ENCODE measurements at places on chromosomes 12 and 14.

- peak; percentile 39 for DNase-seq
Measured at GRCh38 chr14:38210587-38211216, 3.0 kb downstream of the SSTR1 start.

- DNase-seq = no peak
Measured at GRCh38 chr12:30357766-30358490, 337.7 kb downstream of the IPO8 start.

DNA sequence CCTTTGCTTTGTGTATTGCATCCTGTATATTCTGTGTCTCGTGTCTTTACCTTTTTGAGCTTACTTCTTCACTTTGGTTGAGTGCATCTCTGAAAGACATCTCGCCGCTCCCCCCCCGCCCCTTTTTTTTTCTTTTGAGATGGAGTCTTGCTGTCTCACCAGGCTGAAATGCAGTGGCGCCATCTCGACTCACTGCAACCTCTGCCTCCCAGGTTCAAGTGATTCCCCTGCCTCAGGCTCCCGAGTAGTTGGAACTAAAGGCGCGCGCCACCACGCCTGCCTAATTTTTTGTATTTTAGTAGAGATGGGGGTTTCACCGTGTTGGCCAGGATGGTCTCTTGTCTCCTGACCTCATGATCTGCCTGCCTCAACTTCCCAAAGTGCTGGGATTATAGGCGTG is 49.9 kb downstream of the DIP2B start:
- no peak for DNase-seq

DNA sequence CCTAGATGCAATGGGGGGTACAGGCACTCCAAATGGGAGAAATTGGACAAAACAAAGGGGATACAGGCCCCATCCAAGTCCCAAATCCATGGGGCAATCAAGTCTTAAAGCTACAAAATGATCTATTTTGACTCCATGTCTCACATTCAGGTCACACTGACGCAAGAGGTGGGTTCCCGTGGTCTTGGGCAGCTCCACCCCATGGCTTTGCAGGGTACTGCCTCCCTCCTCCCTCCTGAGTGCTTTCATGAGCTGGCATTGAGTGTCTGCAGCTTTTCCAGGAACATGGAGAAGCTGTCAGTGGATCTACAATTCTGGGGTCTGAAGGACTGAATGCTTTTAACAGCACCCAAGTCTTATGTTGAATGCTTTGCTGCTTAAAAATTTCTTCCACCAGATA is 274.5 kb upstream of the LRIG3 start:
- peak; percentile 12 for DNase-seq

DNA sequence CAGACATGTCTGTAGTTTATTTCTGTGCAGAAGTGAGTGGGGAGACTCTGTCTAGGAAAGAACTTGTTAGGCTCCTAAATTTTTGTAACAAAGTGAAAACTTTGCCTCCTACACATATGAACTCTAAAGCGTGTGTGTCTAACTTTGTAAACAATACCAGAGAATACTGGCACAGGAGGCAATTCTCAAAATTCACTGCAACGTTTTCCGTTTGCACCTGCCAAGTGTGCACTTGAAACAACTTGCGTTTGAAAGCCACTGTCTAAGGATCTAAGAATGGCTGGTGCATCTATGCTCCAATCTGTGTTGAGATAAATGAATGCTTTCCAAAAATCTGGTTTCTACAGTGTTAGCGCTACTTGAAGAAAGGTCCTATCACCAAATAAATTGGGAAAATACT is 15.3 kb downstream of the GRIP1 start:
- no peak for DNase-seq

DNA sequence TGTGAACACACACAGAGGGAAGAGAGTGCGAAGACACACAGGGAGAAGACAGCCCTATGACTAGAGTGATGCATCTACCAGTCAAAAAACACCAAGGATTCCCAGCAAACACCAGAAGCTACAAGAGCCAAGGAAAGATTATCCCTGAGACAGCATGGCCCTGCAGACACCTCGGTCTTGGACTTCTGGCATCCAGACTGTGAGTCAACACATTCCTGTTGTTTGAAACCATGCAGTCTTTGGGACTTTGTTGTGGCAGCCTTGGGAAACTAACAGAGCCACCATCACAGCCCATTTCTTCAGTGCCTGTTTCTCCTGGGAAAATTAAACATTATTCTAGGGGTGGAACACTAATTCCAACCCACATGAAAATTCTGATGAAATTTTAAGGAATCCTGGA is 220.6 kb downstream of the GXYLT1 start:
- DNase-seq = no peak

DNA sequence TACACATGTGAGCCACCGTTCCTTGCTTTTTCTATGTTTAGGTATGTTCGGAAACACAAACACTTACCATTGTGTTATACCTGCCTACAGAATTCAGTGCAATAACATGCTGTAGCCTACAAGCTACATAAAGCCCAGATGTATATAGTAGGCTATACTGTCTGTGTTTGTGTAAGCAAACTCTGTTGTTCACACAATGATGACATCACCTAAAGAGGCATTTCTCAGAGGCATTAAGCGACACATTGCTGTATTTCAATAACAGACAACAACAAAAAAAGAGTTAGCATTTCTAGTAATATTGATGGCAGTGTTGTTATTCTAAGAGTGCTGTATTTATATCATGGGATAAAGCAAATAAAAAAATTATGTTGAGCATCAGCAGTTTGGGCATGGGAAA is 70.2 kb downstream of the MED13L start:
- DNase-seq = no peak

GRCh38 chr14:91342206-91342760 is 75.3 kb downstream of the CCDC88C start:
- DNase-seq = no peak

- DNase-seq = no peak
Measured at GRCh38 chr12:105321125-105321524, 9.4 kb upstream of the C12orf75 start.

- DNase-seq = peak; percentile 67
Measured at GRCh38 chr12:45124485-45125155, 73.7 kb upstream of the DBX2 start.

GRCh38 chr14:79749065-79749464 is 462.2 kb downstream of the DIO2 start:
- no peak for DNase-seq

- DNase-seq = no peak
Measured at GRCh38 chr12:125455556-125455955, 390.3 kb downstream of the AACS start.

DNA sequence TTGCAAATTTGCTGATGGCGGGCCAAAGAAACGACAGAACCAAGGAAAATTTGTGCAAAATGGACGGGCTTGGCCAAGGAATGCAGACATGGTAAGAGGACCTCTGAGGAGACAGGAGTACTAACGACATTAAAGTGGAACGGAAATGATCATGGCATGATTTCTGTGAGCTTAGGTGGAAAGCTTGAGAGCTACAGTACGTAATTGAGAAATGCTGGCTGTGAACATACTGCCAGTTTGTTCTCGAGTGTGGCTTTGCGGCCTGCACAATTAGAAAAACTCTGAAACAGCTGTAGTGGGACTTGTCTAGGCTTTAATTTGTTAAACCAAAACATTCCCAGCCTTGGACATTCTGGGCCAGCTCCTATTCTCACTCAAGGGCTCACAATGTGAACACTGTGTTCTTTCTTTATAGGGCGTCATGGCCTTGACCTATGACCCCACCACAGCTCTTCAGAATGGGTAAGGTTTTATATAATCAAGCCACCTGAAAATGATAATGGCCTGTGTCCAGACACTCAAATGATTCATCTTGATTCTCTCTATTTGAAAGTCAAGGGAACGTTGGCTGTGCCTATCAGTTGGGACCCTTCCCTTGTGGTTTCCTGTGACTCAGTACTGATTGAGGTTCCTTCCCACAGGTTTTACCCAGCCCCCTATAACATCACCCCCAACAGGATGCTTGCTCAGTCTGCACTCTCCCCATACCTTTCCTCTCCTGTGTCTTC is 48.5 kb downstream of the BAZ2A start:
- DNase-seq = no peak

- DNase-seq = peak; percentile 18
Measured at GRCh38 chr12:131687346-131688125, 23.4 kb upstream of the SFSWAP start.

DNA sequence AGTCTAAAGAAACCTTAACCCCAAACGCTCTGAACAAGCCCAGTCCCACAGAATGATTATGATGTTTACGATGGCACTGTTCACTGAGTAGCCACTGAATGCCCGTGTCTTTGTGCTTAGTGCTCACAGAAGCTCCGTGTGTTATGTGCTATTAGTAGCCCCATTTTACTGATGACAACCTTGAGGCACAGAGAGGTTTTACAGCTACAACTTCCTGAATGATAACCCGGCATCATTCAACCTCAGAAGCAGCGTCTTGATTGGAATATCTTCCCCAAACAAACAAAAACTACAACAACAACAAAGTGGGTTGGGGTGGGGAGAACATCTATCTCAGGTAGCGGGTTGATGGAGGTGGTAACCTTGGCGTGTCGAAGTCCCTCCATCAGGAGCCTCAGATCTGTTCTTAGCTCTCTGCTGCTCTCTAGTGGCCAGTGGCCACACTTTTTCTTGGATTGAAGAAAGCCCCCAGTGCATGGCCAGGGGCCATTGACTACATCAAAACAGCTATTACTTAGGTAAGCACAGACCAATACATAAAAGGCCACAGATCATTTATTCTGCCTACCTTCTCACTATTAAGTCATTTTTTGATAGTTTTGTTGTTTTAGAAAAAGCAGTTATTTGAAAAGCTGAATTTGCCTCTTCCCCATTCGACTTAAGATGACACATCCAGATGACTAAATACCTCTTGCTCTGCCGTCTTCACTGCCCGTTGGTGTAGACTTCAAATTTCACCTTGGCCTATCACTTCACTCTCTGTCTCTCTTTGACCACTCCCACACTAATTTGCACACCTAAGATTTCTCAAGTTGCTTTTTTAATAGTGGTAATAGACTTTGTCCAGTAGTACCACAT is 376.9 kb downstream of the GALC start:
- peak; percentile 84 for DNase-seq

DNA sequence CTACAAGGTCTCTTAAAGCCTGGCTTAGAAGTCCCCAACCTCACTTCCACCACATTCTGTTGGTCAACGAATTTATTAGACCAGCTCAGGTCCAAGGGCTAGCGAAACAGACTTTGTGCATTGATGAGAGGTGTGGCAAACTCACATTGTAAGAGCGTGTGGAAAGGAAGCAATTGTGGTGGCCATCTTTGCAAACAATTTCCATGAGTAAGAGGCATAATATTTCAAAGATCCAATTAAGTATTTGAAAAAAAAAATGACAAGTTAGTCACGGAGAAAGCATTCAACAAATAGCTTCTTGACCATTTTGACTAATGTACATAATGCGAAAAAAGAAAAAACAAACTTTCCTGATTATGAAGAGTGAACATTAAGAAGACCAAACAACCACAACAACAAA is 7.4 kb downstream of the NR1H4 start:
- DNase-seq = no peak

DNA sequence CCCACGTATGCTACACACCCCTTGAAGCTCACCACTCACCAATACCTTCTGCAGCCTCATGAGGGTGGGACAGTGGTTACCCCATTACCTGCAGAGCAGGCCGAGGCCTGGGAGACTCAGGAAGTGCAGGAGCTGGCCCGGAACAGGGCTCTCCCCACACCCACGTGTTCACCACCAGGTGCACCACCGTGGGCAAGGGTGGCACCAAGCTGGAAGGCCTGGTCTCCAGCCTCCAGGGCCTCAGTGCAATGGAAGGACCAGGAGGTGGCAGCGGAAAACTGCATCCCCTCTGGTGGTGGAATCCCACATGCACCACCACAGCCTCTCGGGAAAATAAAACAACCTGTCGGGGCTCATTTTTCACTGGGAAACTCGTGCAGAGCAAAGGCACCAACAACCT is 36.4 kb downstream of the ITPK1 start:
- no peak for DNase-seq

DNA sequence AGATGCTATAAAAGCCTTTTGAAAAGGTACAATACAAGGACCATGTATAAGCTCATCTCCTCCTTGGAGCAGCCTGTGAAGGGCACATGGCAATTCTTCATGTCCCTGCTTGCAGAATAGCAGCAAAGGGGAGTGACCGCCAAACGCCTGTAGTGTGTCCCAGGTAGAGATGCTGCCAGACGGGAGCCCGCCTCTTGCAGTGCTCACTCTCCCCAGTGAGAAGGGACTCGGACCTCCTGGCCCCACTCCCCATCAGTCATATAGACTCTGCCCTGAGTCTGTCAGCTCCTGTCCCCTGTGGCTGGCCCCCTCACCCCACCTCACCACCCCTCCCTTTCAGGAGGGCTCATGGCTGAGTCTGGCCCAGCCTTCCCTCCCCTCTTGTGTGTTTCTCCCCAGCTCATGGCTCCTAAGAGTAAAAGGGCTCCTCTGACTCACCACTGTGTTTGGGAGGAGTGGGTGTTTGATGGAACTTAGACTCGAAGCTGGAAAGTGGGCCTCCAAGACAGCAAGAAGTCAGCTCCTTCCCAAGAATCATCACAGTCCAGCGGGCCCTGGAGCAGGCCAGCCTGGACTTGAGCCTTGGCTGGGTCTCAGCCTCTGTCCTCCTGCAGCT is 40.9 kb downstream of the DEGS2 start:
- DNase-seq = no peak

DNA sequence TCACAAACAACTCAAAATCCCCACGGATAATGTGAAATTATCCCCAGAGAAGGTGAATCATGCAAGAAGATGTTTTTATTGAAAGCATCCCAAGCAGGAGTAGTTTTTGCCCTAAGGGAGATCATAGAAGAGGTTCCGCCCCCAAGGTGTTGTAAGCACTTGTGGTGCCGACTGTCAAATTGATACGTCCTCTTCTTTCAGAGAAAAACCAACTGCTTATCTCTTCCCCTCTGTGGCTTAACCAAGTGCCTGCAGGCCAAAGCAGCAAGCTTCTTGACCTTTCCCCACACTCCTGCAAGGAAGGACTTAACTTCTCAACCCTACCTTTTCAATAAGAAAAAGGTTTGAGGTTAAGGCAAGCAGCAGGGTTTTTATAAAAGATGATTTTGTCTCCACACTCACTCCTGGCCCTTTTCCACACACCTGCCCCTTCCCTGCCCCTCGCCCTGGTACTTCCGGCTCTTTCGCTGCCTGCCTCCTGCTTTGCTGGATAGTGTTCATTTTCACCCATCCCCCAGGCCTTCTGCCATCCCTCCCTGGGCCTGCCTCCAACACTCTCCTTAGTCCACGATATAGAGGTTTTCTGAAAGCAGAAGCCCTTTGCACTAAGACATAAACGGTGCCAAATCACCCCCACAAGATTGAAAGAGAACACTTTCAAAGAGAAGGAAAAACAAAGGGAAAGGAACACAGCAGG is 114.5 kb downstream of the EGLN3 start:
- DNase-seq = peak; percentile 39
